ENCODE measurements at places on chromosomes 11 and 22.

- no peak for DNase-seq
These were observed 6.6 kb downstream of the PRODH start for GRCh38 chr22:18929459-18929858.

DNA sequence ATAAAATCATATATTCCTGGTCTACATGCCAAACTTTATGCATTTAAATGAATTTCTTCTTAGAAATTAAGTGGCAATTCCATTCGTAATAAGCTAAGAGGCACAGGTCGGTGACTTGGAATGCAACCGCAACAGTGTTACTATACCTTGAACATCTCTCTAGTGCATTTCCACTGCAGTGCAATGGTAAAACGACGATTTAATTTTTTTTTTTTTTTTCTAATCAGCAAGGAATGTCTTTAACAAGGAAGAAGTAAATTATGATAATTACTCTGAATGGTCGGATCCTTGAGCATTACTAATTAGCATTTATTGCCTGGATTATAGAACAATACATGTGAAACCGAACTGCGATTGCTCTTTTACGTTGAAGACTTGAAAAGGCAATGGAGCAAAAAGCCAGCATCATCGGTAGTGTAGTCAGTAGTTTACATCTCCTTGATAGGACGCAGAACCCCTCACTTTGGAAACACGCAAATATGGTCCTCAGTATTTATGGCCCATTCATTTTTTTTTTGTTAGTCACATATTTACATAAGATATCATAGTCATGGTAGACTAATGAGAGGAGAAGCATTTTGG, 20.2 kb downstream of the BLID start:
- DNase-seq = no peak

DNA sequence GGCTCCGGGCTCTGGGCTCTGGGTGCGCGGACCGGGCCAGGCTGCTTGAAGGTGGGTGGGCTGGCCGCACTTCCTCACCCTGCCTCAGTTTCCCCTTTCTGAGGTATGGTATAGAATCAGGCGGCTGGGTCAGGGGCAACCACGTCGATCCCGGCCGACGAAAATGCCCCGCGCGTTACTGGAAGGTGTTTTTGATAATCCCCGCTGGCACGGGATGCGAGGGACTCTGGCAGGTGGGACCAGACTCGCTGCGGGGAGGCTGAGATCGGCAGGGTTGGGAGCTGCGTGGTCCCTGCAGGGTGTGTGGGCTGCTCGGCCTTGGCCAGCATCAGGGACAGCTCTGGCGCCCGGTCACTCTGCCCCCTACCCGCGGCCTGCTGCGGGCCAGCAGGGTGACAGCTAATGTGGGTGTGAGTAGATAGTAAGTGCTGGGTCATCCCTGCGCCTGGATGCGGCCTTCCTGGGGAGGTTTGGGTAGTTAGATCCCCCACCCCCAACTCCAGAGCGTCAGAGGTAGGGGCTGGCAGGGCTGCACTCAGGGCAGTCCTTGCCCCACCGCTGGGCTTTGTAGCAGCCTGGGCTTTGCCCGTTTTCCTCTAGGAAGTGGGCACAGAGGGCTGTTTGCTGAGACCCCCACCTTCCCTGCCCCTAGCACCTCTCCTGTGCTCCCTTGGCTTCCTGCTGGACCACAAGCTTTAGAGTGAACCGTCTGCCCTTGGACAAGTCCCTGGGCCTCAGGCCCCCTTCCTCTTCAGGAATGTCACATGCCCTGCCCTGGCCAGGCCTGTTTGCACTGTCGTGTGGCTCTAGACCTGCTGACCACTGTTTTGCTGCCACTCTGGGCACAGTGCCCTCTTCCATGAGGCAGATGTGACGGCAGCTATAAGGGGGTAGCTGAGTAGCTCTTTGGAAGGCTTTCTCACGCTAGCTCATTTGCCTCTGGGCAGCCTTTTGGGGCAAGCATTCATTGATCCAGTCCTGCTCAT, 579 bp downstream of the TANGO2 start:
- DNase-seq = peak; percentile 45

DNA sequence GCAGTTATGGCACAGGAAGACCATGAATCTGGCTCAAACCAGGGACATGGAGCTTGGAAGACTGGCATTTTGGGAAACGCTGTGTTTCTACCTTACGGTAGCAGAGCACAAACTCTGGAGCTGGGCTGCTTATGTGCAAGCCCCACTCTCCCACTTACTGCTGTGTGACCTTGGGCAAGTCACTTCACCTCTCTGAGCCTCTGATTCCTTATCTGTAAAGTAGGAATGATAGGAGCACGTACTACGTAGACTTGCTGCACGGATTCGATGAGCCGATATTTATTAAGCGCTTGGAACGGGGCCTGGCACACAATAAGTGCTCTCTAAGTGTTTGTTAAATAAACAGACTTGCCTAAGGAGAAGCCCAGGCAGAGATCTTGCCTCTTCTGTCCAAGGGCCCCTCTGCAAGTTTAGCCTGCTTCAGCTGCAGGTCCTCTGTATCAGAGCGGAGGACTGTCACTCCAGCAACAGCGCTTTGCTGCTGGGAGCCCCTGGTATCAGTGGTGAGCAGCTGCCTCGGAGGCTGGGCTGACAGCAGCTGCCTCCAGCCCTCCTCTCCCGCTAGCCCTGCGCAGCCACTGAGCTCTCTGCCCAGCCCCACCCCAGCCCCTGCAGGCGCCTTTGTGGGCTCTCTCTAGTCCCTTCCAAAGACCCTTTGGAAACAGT, 96.9 kb upstream of the ANO1 start:
- DNase-seq = no peak

GRCh38 chr11:102494216-102494615, 36.3 kb downstream of the MMP7 start:
- DNase-seq = peak; percentile 67

DNA sequence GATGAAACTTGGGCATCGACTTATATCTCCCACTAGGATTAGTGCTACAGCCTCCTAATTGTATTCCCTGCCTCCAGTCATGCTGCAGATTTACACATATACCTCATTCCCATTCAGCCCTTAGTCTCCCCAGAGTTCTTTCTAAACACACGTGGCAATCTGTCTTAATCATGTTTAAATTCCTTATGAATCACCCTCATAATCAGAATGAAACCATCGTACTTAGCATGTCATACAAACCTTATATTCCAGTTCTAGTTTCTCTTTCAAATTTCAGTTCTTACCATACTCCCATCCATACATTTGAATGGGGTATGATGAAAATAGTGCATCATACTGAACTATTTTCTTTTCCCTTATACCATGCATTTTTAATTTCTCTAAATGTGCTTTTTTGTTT, 6.0 kb upstream of the OR10A2 start:
- DNase-seq = peak; percentile 33

DNA sequence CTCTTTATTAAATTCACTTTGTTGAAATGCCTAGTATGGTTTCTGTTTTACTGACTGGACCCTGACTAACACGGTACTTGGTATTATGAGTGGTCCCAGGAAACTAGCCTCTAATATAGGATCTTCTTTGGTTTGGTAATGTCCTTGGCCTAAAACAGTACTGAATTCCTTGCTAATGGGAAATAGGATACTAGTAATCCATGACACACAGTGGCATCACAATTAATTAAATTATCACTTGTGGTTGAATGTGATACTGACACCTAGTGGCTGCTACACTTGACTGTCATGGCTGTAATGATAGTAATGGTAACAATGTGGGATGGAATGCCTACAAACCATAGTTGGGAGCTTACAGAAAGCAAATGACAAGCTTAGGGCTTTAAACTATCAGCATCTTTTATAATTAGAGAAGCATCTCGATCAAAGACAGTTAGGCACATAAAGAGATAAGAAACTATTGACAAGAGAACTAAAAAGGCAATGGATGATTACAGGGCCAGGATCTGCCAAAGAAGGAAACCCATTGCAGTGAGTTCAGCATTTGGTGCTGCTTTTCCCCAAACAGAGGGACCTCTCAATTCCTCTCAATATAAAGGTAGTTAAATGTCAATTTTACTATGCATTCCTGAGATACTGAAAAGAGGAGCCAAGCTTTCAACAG, 8.6 kb downstream of the DNHD1 start:
- DNase-seq = peak; percentile 49
